EL (cell line): ENCODE measurements at places on chromosomes 16 and 17.

DNA sequence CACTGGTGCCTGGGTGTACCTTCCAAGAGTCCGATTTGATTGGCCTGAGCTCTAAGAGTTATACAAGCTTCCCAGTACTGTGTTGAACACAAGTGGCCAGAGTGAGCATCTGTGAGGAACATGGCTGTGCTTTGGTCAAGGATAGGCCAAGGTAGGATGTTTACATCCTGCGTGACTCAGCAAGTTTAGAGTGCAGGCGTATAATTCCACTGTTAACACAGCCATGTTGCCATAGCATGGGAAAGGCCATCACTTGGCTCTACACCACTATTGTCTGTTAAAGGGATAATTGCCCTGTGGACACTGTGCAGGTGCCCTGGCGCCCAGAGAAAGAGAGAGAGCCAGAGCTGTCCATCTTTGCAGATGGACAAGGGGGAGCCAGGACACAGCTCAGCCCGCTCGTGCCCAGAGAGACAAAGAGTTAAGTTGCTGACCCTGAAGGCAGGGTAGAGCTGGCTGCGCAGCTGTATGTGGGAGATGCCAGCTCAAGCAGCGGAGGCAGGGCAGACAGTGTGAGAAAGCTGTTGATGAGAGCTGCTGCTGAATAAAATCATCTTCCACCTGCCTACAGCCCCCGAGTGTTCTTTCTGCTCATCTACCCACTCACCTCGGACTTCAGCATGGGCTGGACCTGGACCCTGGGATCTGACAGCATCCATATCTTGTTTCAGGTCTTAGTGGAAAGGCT, 11.7 kb downstream of the CFAP52 start:
- no peak for DNase-seq

DNA sequence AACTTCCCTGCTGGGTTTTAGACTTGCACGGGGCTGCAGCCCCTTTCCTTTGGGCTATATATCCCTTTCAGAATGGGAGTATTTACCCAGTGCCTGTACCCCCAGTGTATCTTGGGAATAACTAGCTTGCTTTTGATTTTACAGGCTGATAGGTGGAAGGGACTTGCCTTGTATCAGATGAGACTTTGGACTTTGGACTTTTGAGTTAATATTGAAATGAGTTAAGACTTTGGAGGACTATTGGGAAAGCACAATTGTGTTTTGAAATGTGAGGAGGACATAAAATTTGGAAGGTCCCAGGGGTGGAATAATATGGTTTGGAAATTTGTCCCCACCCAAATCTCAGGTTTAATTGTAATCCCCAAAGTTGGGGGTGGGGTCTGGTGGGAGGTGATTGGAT, 393.8 kb upstream of the KIF2B start:
- no peak for DNase-seq

DNA sequence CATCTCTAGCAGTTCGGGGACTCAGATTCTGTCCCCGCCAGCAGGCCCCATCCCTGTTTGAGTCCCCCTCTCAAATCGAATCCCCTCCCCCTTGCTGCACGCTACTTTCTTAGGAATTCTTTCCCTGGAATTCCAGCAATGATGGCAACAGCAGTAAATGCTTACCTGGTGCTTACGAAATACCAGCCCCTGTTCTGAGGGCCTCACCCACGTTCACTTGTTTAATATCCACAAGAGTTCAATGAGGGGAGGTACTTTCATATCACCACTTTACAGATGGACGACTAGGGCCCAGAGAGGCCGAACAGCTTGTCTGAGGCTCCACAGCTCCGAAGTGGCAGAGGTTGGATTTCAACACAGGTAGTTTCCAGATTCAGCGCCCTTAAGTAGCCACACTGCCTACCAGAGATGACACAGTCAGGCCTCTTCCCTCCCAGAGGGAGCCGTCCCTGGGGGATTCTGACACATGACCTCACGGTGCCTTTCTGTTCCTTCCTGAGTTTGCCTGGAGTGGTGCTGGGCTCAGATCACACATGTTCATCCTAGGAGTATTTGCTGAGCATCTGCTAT, 120.7 kb upstream of the GSE1 start:
- no peak for DNase-seq

GRCh38 chr16:75761108-75761507, 34.8 kb upstream of the CPHXL start:
- peak; percentile 3 for DNase-seq

GRCh38 chr17:55822028-55822427, 71.2 kb downstream of the PCTP start:
- DNase-seq = no peak

DNA sequence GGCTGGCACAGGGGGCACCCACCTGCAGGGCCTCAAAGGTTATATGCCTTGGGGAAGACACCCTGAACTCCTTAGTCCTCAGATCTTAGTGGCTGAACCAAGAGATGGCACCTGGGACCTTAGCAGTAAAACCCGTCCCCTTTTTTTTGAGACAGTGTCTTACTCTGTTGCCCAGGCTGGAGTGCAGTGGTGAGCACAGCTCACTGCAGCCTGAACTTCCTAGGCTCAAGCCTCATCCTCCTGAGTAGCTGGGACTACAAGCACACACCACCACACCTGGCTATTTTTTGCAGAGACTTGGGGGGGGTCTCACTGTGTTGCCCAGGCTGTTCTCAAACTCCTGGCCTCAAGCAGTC, 237.2 kb downstream of the MRTFB start:
- DNase-seq = no peak

- no peak for DNase-seq
Measured at GRCh38 chr17:8609910-8610309, 20.6 kb downstream of the MYH10 start.

- peak; percentile 83 for DNase-seq
Measured at GRCh38 chr17:67994817-67995569, 1.3 kb downstream of the C17orf58 start.
